ENCODE measurements at places on chromosomes 13 and 19.

DNA sequence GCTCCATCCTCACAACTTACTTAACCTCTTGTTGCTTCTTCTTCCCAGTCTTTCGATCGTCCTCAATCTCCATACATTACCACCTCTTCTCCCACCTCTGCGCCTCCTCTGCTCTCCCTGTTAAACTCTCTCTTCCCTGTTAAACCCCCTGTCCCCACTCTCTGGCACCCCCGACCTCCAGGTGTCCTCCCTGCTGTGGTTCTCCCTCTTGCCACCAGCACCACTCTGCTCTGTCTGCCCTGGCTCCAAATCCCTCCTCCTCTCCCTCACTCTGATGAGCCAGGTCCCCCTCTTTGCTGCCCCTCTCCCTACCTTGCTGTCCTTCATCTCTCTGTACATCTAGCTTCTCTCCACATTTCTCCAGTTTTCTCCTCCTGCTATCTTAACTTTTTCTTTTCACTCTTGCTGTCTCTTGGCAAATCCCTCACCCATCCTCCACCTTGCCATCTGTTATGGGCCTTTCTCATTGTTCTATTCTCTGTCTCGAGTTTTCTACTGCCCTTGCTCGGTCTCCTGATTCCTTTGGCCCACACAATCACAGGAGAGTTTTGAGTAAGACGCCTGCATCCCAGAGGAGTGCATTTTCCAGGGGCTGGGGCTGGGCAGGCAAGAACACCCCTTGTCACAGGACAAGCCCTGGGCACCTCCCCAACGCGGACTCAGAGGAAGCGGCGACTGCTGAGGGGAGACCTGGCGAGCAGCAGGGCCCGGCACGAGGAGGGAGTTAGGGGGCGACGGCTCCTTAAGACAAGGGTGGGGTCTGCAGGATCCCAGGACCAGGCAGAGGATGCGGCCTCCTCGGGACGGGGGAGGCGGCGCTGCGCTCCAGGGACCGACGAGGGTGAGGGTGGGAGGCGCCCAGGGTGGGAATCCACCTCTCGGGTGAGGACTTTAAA lies 21.4 kb upstream of the ERVV-1 start:
- DNase-seq, result no peak

GRCh38 chr13:56736966-56737365 lies 403.8 kb upstream of the PRR20A start:
- no peak for DNase-seq

- DNase-seq, result no peak
These were observed 156.4 kb upstream of the FREM2 start for GRCh38 chr13:38530492-38530891.

DNA sequence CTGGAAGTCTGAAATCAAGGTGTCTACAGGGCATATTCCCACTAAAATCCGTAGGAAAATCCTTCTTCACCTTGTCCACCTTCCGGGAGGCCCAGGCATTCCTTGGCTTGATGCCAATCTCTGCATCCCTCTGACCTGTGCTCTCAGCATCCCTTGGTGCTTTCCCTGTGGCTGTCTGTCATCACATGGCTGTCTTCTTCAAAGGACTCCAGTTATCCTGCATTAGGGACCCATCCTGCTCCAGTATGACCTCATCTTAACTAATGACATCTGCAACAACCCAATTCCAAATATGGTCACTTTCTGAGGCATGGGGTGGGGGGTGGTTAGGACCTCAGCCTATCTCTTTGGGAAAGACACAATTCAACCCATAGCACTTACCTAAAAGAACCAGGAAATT lies 423.8 kb downstream of the IRS2 start:
- DNase-seq, result no peak

DNA sequence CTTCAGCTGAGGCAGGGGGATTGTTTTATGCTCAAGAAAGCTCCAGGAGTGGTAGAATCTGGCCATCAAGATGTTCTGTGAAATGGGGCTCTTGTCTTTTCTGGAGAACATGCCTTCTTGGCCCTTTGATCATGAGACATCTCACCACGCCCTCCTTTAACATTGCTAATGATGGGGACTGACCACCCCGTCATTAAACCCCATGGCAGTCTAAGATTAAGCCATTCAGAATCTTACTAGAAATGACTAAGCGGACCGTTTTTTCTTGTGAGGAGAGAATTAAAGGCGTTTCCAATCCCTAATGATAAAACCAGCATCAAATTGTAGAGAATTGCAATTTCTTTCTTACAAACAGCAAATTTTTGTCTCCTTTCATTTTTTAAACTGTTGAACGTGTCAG lies 89.4 kb downstream of the COL4A2 start:
- DNase-seq, result no peak

DNA sequence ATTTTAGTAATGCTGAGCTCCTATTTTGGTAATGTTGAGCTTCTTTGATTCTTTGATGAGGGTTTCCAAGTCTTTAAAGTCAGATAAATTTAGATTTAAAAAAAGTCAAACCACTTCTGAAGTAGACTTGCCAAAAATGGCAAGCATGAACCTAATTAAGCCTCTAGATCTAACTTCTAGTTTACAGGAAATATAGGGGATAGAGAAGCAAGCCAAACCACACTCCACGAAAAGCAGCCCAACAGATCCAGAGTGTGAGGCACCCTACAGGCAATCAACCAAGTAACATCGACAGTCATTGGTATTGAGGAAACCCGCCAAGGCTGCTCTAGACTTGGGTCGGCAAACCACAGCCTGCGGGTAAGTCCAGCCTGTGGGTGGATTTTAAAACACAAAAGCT lies 3.7 kb downstream of the GGACT start:
- DNase-seq, result no peak

- DNase-seq, result no peak
These were observed 129.1 kb downstream of the TNFRSF19 start for GRCh38 chr13:23699271-23699670.

- DNase-seq, result no peak
These were observed 75.3 kb upstream of the GPC6 start for GRCh38 chr13:93151277-93151676.

- no peak for DNase-seq
These were observed 947.1 kb upstream of the MIR17HG start for GRCh38 chr13:90400372-90400771.
